Right lung (tissue), 10 donors: ENCODE measurements at places on chromosomes 6 and 20.

GRCh38 chr6:12369355-12369754 is 79.2 kb downstream of the EDN1 start:
- no peak for DNase-seq

- DNase-seq: no peak
Observed at GRCh38 chr20:1375515-1375914, 17.3 kb downstream of the FKBP1A start.

DNA sequence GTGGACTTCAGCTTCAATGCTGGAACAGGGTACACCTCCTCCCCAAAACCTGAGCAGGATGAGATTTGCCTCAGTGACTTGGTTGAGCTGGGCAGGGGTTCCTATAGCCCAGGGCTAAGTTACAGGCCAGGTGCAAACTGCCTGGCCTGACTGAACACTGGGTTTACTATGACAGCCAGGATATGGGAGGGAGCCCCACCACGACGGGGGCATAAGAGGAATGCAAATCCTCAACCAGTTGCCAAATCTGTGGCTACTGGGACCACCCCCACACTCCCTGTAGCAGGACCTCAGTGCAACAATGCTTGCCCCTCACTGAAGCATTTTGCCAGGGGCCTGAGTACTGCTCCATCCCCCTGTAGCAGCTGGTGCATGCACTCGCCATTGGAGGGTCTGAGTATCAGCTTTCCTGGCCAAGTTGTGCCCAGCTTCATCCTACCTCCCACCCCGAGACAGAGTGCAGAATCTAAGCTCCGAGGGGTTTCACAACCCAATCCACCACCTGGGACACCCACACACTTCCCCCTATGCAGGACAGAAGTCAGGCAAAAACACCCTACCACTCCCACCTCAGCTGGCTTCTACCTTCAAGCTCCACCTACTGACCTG is 27.6 kb downstream of the TREML4 start:
- DNase-seq: no peak

DNA sequence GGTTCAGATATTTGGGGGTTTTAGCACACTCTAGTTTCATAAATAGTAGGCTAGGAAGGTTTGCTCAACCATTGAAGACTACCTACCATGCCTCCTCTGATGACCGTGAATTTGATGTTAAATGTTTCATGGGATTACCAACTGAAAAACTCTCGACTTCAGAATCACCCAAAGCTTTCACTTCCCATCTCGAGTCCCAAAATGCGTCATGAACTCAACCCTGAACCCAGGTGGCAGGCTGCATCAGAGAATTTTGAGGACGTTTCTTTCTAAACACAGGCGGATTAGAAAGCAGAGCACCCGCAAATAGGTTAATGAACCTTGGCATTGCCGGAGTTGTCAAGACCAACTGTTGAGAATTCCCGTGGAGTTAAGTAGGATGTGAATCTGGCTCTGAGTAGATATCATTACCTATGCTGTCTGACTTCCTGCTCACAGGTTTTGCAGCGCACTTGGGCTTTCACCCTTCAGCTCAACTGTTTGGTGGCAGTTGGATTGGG is 98.4 kb upstream of the ADTRP start:
- DNase-seq: no peak

DNA sequence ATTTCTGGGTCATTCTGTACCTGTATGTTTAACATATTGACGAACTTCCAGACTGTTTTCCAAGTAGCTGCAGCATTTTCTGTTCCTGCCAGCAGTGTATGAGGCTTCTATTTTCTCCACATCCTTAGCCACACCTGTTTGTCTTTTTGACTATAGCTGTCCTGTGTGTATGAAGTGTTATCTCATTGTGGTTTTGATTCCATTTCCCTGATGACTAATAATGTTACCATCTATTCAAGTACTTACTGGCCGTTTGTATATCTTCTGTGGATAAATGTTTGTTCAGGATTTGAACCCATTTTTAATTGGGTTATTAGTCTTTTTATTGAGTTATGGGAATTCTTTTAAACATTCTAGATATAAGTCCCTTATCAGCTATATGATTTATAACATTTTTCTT is 95.2 kb downstream of the JAG1 start:
- DNase-seq: no peak

DNA sequence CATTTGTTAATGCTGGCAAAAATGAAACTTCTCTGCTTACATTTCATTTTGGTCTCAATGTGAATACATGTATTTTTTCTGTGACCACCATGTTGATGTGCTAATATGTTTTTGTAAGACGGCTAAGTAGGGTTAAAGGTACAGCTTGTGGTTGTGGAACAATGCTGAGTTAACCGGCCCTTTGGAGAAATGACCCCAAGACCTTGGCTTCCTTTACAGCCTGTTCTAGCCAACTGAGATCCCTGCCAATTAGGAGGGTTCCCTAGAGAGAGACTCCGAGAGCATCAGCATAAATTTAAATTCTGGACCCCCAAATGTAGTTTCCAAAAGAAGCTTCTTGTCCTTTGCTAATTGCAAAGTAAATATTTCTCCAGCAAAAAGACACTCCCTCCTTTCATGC is 44.4 kb downstream of the RSPO3 start:
- DNase-seq: no peak

DNA sequence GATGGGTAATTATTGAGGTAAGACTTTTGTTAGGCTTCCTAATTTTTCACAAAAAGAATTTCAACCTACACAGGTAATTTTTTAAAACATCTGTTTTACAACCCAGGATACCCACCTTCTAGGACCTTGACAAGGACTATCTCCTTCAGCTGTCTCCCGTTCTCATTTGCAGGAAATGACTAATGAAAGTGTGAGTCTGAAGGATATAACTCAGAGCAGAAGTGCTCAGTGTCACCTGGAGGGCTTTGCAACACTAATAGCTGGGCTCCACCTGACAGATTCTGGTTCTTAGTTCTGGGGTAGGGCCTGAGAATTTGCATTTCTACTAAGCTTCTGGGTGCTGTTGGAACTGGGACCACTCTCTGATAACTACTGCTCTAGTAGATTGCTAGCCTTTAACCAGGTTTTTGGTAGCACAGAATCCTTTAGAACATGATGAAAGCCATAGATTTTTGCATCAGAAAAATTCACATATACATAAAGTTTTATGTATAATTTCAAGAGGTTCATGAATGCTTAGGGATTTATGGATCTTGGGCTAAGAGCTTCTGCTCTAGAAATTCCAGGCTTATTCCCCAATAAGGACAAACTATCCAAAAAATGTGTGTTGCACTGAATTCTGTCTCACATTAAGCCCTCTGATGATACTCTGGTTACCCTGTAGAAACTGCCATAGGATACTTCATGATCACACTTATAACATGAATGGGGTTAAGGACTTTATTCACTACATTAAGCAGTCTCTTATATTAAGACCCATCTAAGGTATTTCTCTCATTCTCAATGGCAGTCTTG is 30.3 kb downstream of the AK9 start:
- no peak for DNase-seq

- DNase-seq: peak; percentile 100
Observed at GRCh38 chr6:136289579-136290409, at the start of gene BCLAF1. Gene BCLAF1 (minus strand): TSS chr6:136289846. CDS start chr6:136279866, 9,980 bp downstream.

GRCh38 chr6:67875877-67876383 is 759.2 kb upstream of the ADGRB3 start:
- DNase-seq: no peak

- no peak for DNase-seq
Observed at GRCh38 chr6:45813943-45814342, 201.7 kb downstream of the CLIC5 start.

DNA sequence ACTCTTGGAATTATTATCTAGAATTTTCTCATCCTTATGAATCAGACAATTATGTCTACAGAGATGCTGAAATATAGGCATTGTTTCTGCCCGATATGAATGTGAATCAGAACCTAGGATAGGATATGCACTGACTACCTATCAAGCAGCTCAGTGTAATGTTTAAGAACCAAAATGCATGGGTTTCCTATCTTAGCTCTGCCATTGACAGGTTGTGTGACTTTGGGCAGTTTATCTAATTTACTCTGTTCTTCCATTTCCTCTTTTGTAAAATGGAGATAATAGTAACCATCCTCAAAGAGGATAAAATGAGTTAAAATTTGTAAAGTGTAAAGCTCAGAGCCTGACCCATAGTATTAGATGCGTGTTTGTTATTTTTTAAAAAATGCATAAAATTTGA is 10.2 kb upstream of the AIG1 start:
- DNase-seq: no peak

DNA sequence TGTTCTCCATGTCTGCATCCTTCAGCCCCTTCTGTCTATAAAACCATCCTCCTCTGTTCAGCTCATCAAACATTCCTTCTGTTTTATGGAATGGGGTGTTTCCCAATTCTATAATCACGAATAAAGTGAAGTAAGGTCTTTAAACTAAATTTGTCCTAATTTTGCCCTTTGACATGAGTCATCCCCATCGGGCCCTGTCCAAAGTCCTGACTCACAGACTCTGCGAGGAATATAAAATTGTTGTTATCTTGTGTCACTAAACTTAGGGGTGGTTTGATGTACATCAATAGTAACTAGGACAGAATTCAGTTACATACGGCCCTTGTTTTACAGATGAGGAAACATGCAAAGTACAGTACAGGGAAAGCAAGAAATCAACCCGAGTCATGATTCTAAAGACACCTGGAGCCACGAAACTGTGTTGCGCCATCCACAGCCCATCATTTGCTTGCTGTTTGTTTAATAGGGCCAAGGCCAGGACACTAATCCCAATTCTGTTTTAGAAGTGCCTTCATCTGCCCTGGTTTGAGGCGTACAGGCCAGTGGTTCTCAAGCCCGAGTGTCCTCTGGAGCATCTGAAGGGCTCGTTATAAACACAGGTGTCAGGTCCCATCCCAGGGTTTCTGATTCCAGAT is 2.8 kb downstream of the ACSS1 start:
- DNase-seq: no peak

DNA sequence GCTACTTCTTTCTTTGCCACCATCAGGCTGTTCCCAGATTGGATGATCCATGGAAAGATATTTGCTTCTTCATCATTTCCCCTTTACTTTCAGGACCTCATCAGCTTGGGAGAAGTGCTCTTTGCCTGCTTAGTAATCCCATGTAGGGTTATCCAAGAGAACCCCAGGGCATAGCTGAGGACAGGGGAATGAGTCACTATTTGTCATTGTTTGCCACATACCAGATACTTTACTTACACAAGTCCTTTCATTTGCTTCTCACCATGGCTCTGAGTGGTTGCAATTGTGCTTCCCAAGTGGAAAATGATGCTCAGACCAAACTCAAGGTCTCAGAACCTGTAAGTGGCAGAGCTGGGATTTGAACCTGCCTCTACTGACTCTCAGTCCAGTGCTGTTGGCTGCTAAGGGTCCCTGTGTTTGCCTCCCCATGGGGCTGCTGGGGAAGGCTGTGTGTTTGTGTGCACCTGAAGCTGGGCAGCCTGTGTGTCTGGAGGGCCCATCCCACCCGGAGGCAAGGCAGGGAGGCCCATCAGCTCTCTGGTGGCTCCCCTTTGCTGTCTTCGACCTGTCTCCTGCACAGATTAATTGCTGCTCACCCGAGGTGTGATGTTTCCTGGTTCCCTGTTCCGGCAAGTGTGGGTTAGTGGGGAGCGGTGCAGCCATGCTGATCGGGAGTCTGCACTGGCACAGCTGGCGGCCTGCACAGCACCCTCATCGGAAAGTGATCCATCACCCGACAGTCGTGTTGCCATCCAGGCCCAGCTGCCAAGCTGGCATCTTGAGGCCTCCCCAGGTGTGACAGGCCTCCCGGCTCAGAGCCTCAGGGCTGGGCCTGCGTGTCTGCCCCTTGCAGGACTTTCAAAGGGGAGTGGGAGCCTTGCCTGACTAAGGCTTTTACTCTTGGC is 228.8 kb downstream of the DHX35 start:
- no peak for DNase-seq

- no peak for DNase-seq
Observed at GRCh38 chr6:24394780-24395437, 7.8 kb upstream of the MRS2 start.

- DNase-seq: no peak
Observed at GRCh38 chr6:169254456-169255316, 1.0 kb upstream of the THBS2 start.

DNA sequence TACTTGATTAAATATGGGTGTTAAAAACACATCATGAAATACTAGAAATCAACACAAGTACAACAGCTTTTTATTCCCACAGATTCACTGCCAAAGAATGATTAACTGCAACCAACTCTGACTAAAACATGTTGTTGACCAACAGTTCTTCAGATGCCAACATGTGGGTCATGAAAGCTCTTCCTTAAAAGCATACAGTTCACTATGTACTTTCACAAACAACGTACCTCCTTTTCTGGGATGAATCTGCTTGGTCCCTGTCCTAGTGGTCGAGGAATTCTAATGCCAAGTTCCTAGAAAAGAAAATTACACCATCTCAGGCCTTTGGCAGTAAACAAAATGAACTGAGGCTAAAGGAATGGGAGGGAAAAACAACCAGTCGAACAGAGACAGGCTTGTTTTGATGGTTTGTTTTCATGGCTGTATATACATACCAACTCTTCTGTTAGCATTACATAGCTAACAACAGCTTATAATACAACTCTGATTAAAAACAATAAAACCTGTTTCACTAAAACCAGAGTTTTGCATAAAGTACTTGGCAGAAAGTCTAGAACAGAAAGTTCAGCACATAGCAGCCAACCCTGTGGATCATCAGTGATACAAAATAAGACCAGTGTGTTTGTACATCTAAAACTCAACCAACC is 92.5 kb downstream of the SESN1 start:
- peak; percentile 57 for DNase-seq

DNA sequence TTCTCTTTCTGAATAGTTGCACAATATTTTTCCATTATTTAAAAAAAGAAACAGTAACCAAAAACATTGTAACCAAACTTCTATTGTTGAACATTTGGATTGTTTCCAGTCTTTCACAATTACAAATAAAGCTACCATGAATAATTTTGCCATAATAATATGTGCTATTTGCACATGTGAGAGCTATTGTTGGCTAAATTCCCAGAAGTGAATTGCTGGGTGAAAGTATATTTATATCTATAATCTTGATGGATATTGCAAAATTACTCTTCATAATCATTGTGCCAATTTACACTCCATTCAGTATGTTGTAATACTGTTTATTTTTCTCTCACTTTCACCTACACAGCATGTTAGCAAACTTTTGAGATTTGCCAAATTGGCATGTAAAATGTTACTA is 36.6 kb upstream of the SLC22A16 start:
- peak; percentile 75 for DNase-seq

DNA sequence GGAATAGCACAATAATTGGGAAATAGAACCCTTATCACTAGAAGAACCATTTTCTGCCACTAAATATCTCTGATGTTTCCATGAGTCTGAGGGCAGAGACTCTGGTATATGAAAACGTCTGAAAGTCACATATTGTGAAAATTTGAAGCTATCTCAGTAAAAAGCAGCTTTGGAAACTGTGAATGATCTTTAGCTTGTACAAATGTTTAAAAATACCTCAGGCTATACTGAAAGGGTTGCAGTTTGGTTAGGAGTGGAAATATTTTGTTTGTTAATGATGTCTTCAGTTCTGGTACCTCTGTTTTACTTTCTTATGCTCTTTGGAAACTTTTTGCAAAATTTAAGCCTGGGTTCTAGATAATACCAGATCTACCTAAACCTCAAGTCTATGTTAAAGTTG is 135.0 kb downstream of the SLC16A10 start:
- no peak for DNase-seq
